ENCODE measurements at places on chromosomes 7 and 10. TPM values are rescaled to one million over a fixed set of nuclear protein-coding genes. Genes with fewer than 3 reads are reported as not detected.

HK1 gene
- total RNA-seq = 157 TPM

- DNase-seq = no peak
Observed at GRCh38 chr7:80127412-80128160, 7.0 kb upstream of the GNAI1 start.

DNA sequence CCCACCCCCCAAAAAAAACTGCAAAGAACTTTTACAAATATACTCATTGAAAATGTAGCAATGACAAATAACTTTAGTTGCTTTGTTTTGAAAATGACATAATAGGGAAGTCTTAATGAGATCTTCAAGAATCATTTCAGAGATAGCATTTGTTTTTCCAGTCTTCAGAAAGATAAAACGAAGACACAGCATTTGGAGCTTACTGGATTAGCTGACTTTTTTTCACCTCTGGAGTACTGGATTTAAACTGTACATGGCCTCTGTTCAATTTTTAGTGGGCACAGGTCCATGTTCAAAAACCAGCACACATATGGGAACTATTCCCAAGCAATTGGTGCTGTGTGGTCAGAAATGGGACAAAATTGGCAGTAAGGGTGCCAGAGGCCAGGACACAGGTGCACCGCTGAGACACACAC lies 3.9 kb downstream of the RAB11FIP2 start:
- DNase-seq = no peak

- DNase-seq = no peak
Observed at GRCh38 chr7:150631084-150631826, 930 bp downstream of the GIMAP6 start.

DNA sequence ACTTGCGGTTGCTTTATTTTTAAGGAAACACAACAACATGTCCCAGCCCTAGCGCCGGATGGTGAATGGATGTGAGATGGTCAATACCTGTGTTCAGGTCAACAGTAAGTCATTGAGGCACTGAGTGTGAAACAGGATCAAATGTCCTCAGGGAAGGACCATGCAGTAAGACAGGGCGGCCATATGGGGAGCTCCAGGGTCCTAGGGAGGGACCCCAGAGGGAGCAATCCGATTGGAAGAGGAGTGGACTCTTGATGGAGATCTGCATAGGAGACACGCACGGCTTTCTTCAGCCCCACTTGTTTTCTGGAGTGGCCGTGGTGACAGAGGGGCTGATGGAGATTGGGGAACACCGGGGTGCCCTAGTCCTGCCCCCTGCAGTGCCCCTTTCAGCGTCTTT lies 423.8 kb upstream of the MKI67 start:
- DNase-seq = no peak
